Vagina (tissue), 2 donors: ENCODE measurements at places on chromosomes 11 and 22.
A peak's percentile ranks its signal among the peaks of the same experiment; 100 is the strongest.

- DNase-seq: no peak
- no peaks in the 10 kb centered on the region for H3K27me3 ChIP-seq
- H3K27ac ChIP-seq: peak overlapping the region; percentile 77
- peak overlapping the region; percentile 84 for H3K4me3 ChIP-seq
Measured at GRCh38 chr11:118531597-118532084, 649 bp downstream of the TMEM25 start.

GRCh38 chr22:30078320-30079311 lies 1.6 kb upstream of the HORMAD2 start:
- no peaks in the 10 kb centered on the region for H3K27me3 ChIP-seq
- no peaks in the 10 kb centered on the region for H3K4me1 ChIP-seq
- DNase-seq: no peak
- no peak overlapping the region for H3K27ac ChIP-seq

DNA sequence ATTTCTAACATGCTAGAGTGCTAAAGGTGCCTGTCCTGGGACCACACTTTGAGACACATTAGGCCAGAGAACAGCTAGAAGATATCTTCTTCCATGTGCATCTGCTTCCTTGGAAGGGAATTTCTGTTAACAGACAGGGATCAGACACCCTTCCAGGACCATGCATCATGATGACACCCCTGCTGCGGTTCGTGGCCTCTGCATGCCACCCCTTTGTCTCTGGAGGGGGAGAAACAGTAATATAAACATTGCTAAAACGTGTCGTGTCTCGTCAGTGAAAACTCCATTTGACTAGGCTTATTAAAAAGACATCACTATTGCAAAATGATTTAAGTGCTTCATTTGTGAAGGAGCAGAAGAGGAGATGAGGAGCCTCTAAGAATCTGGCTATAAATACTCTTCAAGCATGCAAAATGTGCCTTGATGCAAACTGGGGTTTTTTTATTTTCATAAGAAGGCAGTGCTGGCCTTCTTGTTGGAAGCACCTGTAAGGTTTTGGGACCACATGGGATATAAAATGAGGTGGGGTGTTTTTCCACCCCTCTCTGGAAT lies 141.6 kb downstream of the MYO18B start:
- H3K27me3 ChIP-seq: no peaks in the 10 kb centered on the region
- no peaks in the 10 kb centered on the region for H3K36me3 ChIP-seq
- no peak for DNase-seq

GRCh38 chr11:96189351-96189750 lies 153.6 kb downstream of the MAML2 start:
- no peaks in the 10 kb centered on the region for H3K27me3 ChIP-seq
- no peak overlapping the region for H3K27ac ChIP-seq
- peaks cover 28% of the 10 kb centered on the region for H3K4me1 ChIP-seq

- H3K27ac ChIP-seq: no peak overlapping the region
- no peaks in the 10 kb centered on the region for H3K27me3 ChIP-seq
- DNase-seq: no peak
- H3K36me3 ChIP-seq: no peaks in the 10 kb centered on the region
Measured at GRCh38 chr11:7900686-7901085, 30.4 kb downstream of the OR10A6 start.

GRCh38 chr22:47001288-47001687 lies 238.8 kb downstream of the TBC1D22A start:
- H3K4me1 ChIP-seq: no peaks in the 10 kb centered on the region
- no peak overlapping the region for H3K4me3 ChIP-seq
- no peak for DNase-seq
- no peaks in the 10 kb centered on the region for H3K36me3 ChIP-seq
- no peak overlapping the region for H3K27ac ChIP-seq

DNA sequence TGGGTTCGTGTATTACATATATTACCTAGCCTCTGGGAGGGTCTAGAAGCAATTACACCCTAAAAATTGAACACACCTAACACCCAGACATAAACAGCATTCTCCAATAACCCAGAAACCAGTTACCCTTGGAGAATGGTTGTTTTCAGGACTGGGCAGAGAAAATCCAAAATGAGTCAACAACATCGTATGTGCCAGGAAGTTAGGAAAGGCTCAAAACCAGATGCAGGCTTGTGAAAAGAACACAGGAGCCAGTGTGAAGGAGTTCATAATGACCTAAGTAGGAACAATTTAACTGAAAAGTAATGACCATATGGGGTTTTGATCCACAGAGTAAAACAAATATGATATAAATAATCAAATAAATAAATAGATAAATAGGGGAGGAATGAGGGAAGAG lies 5.1 kb upstream of the CLPB start:
- H3K27me3 ChIP-seq: no peaks in the 10 kb centered on the region
- H3K36me3 ChIP-seq: no peaks in the 10 kb centered on the region
- H3K4me3 ChIP-seq: no peak overlapping the region
- peaks cover 6% of the 10 kb centered on the region for H3K4me1 ChIP-seq
- DNase-seq: no peak
- no peak overlapping the region for H3K27ac ChIP-seq

GRCh38 chr11:71442880-71443279 lies 5.3 kb downstream of the DHCR7 start:
- peaks cover 10% of the 10 kb centered on the region for H3K4me1 ChIP-seq
- H3K36me3 ChIP-seq: no peaks in the 10 kb centered on the region
- H3K27me3 ChIP-seq: no peaks in the 10 kb centered on the region

GRCh38 chr11:13118194-13118593 lies 109.1 kb downstream of the RASSF10 start:
- no peaks in the 10 kb centered on the region for H3K36me3 ChIP-seq
- no peak overlapping the region for H3K27ac ChIP-seq
- H3K27me3 ChIP-seq: no peaks in the 10 kb centered on the region
- no peak overlapping the region for H3K4me3 ChIP-seq
- H3K4me1 ChIP-seq: no peaks in the 10 kb centered on the region

DNA sequence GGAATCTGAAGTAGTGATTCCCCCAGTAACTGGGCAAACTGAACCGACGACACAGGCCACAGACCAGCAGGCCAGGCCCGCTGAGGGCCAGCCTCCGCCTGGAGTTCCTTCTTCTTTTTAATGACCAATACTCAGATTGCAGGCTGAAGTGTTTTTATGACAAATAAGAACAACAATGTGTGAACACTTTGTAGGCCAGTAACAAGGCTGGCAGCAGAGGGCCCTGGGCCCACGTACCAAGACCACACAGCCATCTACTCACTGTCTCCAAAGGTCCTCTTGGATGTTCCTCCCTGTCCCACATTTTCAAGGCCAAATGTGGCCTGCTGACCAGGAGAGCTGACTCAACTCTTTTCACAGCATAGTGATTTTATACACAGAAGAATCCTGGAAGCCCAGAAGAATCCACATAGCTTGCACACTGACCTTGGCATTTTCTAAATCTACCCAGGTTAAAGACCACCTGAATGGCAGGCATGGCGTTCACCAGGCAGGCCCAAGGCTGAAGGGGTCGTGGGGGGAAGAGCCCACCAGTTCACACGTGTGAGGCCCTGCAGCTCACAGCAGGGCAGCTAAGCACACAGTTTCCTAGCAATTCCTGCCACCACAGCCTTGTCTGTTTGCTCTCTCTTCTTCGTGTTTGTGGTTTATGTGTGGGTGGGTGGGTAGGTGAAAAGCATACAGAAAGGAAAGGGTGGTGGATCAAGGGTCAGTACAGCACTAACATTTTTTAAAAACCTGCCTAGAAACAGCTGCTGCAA lies 13.3 kb downstream of the SMCO4 start:
- H3K27me3 ChIP-seq: no peaks in the 10 kb centered on the region
- peaks cover 29% of the 10 kb centered on the region for H3K4me1 ChIP-seq
- no peaks in the 10 kb centered on the region for H3K36me3 ChIP-seq
- H3K27ac ChIP-seq: peak overlapping the region; percentile 62
- no peak overlapping the region for H3K4me3 ChIP-seq

GRCh38 chr11:19284881-19285280 lies 44.1 kb upstream of the E2F8 start:
- no peaks in the 10 kb centered on the region for H3K4me1 ChIP-seq
- no peaks in the 10 kb centered on the region for H3K36me3 ChIP-seq
- no peaks in the 10 kb centered on the region for H3K27me3 ChIP-seq
- H3K27ac ChIP-seq: no peak overlapping the region

- H3K4me3 ChIP-seq: no peak overlapping the region
- H3K27me3 ChIP-seq: no peaks in the 10 kb centered on the region
- H3K27ac ChIP-seq: no peak overlapping the region
- no peaks in the 10 kb centered on the region for H3K4me1 ChIP-seq
- H3K36me3 ChIP-seq: no peaks in the 10 kb centered on the region
Measured at GRCh38 chr11:102669664-102670063, 35.9 kb downstream of the MMP27 start.

DNA sequence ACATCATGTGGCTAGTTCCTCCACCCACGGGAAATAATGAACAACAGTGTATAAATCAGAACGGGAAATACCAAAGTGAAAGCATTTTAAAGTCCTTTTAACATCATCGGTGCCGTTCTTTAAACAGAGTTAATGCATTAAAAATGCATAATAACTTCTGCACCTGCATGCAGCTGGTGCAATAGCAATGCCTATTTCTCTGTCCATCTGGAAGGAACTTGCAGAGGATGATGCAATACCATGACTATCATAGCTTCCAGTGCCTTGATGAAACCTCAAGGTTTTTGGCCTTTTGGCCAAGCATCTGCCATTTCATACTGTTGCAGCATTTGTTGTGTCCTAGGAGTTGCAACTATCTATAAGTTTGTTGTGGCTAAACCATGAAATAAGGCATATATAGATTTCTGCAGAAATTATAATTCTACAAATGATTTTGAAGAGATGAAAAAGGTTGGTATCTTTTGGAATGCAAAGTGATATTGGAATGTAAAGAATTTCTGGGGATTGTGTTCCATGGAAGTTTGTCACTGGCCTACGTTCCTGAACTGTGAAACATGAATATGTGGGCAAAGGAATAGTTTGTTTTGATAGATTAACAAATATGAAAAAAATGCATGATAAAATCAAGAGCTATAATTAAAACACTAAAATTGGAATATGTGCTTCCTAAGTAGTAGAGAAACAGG lies 9.8 kb upstream of the EIF3F start:
- H3K36me3 ChIP-seq: no peaks in the 10 kb centered on the region
- no peaks in the 10 kb centered on the region for H3K4me1 ChIP-seq
- DNase-seq: no peak
- H3K4me3 ChIP-seq: no peak overlapping the region
- no peaks in the 10 kb centered on the region for H3K27me3 ChIP-seq
- H3K27ac ChIP-seq: no peak overlapping the region

DNA sequence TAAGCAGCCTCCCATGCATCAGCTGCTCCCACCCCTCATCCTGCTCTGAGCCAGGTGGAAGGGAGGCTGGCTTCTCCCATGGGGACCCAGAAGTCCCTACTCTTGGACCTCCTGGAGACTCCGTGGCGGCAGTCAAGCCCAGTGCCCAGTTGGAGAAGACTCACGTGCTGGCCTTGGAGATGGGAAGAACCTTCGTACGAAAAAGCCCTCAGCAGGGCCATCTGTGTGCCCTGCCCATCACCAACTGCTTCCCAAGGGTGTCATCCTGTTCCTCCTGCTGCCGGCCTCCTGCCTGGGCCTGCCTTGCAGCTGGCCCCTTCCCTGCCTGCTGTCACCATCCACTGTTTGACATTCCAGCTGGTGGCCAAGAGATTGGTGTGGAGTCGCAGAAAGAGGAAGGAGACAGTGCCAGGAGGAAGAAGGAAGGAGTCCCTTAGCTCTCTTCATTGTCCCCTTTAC lies 28.0 kb downstream of the ARHGAP1 start:
- no peak overlapping the region for H3K4me3 ChIP-seq
- no peak for DNase-seq

- no peak overlapping the region for H3K4me3 ChIP-seq
- H3K36me3 ChIP-seq: no peaks in the 10 kb centered on the region
- peak overlapping the region; percentile 74 for H3K27ac ChIP-seq
- no peaks in the 10 kb centered on the region for H3K27me3 ChIP-seq
Measured at GRCh38 chr11:34654483-34655334, 33.8 kb downstream of the EHF start.

DNA sequence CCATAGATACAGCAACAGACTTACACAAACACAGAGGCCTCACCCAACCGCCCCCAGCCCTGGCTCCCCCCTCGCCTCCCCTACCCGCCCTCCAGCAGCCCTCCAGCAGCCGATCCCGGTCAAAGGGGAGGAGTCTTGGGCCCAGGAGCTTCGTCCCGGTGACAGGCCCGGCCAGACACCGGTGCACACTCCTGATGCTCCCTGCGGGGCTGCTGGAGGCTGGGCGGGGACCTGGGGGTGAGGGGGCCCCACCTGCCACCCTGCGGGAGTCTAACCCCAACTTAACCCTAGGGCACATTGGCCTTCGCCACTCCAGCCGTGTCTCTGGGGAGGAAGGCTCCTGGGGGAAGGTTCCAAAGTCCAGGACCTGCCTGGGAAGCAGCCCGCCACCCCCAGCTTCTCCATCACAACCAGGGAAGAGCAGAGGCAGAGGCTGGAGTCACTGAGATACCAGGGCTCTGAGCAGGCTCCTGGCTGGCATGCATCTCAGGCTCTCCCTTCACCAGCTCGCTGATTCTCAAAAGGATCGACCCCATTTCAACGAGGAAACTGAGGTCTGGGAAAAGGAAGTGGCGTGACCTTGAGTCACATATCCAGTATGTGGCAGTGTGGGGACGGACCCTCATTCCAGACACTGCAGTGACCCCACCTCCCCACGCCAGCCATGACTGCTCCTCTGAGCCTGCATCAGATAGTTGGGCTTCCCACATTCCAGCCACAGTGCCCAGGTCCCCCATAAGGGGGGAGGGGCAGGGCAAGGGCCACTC lies 14.4 kb downstream of the BCL9L start:
- no peaks in the 10 kb centered on the region for H3K27me3 ChIP-seq
- peaks cover 13% of the 10 kb centered on the region for H3K36me3 ChIP-seq
- peak overlapping the region; percentile 44 for H3K4me3 ChIP-seq
- H3K4me1 ChIP-seq: peaks cover 97% of the 10 kb centered on the region

- no peak overlapping the region for H3K4me3 ChIP-seq
- DNase-seq: no peak
- no peaks in the 10 kb centered on the region for H3K36me3 ChIP-seq
- no peaks in the 10 kb centered on the region for H3K27me3 ChIP-seq
Measured at GRCh38 chr11:45303316-45303715, 17.2 kb upstream of the SYT13 start.

DNA sequence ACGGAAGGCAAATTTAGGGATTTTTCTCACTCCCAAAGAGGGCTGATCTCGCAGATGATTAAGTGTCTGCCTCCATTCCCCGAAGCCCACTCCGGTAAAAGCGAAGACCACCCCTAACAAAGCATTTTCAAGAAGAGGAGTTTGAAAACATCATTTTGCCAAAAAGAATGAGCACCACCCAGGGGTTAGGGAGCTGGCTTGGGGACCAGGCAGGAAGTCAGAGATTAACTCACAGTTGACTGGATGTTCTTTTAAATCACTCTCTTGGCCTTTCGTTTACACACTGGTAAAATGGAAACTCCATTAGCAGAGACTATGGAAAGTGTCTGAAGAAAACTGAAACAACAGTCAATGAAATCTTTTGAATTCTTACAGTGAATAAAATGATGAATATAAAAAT lies 7.9 kb upstream of the TRIM44 start:
- no peak overlapping the region for H3K4me3 ChIP-seq
- H3K27ac ChIP-seq: no peak overlapping the region
- H3K4me1 ChIP-seq: no peaks in the 10 kb centered on the region
- H3K27me3 ChIP-seq: no peaks in the 10 kb centered on the region

- peaks cover 26% of the 10 kb centered on the region for H3K4me1 ChIP-seq
- DNase-seq: peak; percentile 90
- H3K27me3 ChIP-seq: no peaks in the 10 kb centered on the region
Measured at GRCh38 chr11:17277024-17277584, 565 bp downstream of the NUCB2 start.

- no peaks in the 10 kb centered on the region for H3K4me1 ChIP-seq
- H3K36me3 ChIP-seq: no peaks in the 10 kb centered on the region
- no peaks in the 10 kb centered on the region for H3K27me3 ChIP-seq
- no peak for DNase-seq
- H3K4me3 ChIP-seq: no peak overlapping the region
Measured at GRCh38 chr11:115965767-115966504, 461.7 kb upstream of the CADM1 start.
